ENCODE measurements at places on chromosomes 11 and 22.

DNA sequence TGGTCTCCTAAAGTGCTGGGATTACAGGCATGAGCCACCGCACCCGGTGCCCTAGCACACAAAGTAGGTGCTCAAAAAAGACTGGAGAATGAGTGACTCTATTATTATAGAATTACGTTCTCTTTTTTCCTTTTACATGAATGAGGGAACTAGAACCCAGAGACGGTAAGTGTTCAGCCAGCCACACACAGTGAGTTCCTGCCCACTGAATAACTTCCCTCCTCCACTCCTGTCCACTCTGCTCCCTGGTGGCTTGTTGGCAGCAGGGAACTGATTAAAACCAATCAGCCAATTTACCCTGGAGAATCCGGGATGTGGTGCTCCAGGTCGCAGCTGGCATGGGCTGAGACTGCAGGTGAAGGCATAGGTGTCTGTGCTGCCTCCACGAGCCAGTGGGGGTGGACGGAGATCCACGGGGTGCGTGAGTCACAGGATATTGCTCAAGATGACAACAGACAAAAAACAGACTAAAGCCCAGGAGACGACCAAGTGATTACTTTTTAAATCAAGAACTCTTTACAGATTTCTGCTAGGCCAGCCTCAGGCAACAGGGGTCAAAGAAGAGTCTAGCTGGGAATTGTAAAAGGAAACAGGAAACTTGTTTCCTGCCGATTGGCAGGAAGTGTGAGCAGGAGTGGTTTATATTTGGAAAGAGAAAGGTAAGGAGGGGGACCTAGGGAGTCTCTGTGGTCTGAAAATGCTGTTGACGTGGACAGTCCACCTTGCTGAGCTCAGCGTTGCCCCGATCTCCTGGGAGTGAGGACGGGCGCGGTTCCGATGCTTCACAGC, 95.2 kb upstream of the TP53I11 start:
- no peak for DNase-seq

GRCh38 chr11:61694946-61695706, 14.9 kb downstream of the DAGLA start:
- DNase-seq = no peak

DNA sequence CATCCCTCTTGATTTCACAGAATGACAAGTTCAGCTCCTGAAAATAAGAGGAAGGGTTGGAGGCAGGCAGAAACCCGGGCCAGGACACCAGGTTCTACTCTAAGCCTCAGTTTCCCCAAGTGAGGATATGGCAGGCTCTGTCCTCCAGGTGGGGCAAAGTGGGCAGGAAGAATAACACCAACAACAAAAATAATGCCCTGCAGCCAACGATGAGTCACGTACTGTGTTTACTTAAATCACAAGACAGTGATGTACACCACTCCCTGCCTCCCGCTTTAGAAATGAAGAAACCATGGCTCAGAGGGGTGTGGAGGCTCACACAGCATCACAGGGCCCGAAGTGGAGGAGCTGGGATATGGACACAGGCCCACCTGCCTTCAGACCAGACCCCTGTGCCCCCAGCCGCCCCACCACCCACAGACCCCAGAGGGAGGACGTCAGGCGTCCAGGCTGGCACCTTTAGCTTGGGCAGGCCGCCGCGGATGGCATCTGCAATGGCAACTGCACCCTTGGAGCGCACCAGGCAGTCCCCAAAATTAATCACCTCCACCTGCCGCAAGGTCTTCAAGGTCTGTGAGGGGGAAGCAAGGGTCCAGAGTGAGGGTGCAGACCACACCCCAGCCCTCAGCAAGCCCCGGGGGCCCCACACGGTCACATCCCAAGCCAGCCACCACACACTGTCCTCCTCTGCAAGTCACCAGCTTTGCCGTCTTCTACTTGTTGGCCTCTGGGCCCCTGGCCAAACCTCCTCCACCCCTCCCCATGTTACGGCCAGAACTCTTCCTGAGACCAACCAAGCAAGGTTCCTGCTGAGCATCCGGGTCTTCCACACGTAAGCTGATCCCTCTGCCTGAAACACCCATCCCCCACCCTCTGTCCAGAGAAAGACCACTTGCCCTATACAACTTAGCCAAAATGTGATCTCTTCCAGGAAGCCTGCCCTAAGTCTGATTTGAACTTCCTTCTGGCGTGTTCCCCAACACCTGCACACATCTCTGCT, 15.8 kb upstream of the CHADL start:
- DNase-seq = no peak

DNA sequence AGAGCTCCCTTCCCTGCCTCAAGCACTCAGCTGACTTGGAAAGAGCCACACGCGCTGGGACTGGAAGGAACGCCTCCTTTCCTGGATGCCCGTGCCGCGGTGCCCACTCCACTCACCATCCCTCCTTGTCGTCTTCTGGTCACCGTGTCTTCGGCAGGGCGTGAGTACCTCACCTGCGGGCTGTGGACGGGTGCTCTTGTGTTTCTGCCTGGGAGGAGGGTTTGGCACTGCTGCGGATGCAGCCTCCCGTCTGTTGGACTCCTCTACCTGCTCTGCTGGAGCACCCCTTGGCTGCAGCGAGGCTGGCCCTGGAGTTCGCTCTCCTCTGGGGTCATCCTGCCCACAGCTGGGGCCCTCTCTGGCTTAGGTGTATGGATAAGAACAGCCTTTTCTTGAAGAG, 612.7 kb downstream of the BRD1 start:
- no peak for DNase-seq

DNA sequence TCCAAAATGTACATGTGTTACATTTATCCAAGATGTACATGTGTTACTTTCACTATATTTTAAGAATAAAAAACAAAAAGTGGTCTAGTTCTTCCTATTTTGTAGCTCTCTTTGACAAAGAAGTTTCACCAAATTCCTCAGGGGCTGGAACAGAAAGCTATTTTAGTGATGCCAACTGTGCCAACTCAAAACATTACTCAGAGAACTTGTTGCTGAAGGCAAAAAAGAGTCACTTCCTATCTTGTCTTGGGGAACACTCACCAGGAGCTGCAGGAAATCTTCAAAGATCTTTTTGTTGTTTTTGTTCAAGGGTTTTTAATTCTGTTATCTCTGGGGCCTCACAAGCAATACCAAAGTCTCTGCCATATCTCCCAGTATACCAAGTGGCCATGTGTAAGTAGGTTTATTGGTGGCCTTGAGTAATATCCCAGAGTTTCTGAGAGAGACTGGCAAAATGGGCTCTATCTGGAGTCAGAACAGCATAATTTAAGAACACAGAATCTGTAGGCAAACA, 13.6 kb upstream of the EED start:
- no peak for DNase-seq

GRCh38 chr11:58000699-58001098, 23.0 kb upstream of the OR9Q1 start:
- no peak for DNase-seq

- no peak for DNase-seq
These were observed 155.0 kb downstream of the WT1 start for GRCh38 chr11:32280339-32280738.

GRCh38 chr11:13875643-13876042, 86.9 kb upstream of the SPON1 start:
- no peak for DNase-seq

DNA sequence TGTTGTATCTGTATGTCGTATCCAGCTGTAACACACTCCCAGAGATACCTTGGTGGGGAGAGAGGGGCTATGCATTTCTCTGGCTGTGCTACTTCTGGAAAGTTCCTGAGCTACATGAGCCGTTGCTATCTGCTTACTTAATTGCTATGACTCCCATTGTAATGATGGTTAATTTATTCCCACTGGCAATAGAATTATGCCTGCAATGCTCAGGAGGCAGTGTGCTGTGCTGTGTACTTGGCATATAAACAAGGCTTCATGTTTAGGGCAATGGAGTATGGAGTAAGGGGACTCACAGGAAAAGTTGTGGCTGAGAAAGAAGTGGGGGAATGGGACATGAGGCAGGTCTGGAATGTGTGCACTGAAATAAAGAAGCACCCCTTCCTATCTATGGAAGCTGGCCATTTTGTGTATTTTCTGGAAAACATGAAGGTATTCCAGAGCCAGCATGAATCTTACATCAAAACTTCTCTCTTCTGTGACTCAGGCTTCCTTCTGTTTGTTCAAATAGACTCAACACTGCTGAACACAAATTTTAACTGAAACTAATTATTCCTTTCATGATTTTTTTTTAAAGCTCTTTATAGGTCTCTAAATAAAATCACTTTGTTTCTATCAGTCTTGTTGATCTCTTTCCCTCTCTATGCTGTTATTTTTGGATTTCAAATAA, 40.6 kb downstream of the CD44 start:
- DNase-seq = no peak

- peak; percentile 70 for DNase-seq
These were observed 40.8 kb downstream of the TBC1D22A start for GRCh38 chr22:46803031-46803880.

- DNase-seq = no peak
These were observed 180.0 kb downstream of the CTTN start for GRCh38 chr11:70578371-70578770.

DNA sequence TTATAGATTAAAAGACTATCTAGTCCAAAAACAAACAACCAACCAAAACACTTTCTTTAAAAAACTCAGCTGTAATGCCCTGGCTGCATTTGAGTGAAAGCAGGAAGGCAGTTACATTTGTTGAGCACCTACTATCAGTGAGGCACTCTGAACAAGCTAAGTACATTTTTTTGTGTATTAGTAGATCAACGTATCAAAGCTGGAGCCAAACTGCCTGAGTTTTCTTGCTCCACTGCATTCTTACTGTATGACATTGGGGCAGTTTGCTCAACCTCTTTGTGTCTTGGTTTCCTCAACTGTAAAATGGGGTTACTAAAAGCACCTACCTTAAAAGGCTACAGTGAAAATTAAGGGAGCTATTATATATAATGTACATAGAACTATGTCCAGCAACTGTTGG, 22.0 kb downstream of the COA4 start:
- no peak for DNase-seq

DNA sequence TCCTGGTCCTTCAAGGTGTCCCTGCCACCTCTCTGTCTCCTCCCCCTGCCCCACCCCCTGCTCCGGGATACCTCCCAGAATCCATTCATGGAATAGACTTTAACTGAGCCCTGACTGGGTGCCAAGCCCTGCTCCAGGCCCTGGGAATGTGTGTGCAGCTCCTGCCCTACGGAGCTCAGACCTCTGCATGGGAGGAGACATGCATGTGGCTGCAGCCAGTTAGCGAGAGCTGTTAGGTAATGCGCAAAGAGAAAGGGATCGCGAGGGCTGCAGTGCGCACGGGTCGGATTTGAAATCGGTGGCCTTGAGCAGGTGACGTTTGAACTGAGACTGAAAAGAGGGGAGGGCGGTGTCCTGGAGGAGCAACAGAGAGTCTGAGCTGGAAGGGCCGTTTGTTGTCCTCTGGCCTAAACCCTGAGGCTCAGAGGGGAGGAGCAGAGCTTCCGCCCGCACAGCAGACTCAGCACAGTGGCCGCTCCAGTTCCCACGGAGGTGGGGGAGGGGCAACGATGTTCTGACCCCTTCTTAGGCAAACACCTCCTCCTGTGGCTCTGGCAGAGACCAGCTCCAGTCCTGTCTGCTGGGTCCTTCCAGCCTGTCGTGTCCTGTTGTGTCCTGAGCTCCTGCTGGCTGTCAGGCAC, 19.8 kb upstream of the LRRC10B start:
- DNase-seq = no peak

- no peak for DNase-seq
These were observed 29.9 kb downstream of the CCDC15 start for GRCh38 chr11:124983674-124984511.

DNA sequence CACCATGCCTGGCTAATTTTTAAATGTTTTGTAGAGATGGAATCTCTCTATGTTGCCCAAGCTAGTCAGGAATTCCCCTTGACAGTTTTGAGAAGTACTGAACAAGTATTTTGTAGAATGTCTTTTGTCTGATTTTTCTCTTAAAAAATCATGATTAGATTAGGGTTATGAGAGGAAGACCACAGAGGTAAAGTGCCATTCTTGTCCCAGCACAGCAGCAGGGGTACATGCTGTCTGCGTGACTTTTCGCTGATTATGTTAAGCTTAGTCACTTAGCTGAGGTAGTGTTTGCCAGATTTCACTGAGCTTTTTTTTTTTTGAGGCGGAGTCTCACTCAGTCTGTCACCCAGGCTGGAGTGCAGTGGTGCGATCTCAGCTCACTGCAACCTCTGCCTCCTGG, 13.6 kb upstream of the NUP160 start:
- no peak for DNase-seq

DNA sequence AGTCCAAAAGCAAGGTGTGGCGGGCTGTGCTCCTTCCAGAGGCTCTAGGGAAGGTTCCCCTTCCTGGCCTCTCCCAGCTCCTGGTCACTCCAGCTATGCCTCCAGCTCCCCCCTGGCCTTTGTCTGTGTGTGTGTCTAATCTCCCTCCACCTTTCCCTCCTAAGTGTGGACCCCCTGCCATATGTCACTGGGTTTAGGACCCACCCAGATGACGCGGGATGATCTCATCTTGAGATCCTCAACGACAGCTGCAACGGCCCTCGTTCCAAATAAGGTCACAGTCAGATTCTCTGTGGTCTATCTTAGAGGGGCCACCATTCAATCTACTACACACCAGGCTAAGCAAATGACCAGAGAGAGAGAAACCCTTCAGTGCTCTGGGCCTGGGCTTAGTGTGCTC, 107.9 kb downstream of the ARHGAP8 start:
- DNase-seq = no peak

DNA sequence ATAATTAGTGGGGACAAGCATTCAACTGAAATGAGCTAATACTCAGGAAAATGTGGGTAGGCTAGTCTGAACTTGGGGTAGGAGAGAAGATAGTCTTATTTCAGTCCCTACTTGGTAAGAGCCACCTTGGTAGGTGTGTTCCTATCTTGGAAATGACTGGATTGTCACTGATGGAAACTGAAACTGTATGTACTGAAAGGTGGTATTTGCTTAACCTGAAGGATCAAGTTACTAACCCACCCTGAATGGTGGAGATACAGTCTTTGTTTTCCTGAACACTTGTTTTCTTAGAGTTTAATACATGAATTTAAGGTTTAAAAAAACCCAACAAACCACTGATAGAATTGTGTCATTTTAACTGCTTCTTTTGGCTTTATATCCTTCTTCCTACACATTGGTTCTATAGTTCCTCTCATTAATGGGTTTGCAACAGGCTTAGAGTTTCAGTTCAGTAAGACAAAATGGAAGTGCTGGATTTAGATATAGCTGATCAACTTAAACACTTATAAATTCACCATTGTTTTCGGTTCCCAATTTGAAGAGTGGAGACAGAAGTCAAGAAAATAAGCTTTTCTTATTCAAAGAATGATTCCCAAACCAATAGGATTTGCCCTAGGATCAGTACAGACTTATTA, 4.2 kb downstream of the FAR1 start:
- no peak for DNase-seq

DNA sequence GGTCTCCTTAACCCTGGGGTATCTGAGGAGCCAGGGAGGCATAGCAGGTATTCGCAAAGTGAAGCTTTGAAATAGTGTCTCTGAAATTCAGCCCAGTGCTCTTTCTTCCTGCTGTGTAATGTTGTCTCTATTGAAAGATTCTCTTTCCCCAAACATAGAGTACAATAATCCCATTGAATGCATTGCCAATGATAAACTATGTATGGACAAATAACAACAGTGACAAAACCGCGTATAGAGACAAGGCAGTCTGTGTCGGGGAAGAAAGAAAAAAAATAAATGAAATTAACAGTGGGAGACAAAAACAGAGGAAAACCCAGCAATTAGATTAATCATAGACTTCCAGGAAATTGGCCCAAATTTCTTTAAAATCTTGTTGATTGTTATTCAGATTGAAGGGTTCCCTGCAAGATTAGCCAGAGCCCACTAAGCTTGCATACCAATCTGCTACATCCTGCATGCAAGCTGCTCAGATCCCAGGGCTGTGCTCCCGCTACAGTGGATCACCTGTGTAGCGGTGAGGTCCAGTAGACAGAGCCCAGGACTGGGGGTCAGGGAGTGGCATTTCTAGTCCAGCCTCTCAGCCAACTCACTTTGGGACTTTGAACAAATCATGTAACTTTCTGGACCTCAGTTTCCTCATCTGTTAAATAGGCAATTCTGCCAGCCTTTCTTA, 492.8 kb downstream of the INSC start:
- DNase-seq = no peak

Measured in T-helper 9 cell (primary cell).